KBM-7 (cell line): ENCODE measurements at places on chromosomes 5 and 9.

- DNase-seq: peak; percentile 95
Measured at GRCh38 chr5:131252824-131253171, 11.1 kb upstream of the CDC42SE2 start.

- no peak for DNase-seq
Measured at GRCh38 chr9:38048316-38048969, 20.6 kb downstream of the SHB start.

DNA sequence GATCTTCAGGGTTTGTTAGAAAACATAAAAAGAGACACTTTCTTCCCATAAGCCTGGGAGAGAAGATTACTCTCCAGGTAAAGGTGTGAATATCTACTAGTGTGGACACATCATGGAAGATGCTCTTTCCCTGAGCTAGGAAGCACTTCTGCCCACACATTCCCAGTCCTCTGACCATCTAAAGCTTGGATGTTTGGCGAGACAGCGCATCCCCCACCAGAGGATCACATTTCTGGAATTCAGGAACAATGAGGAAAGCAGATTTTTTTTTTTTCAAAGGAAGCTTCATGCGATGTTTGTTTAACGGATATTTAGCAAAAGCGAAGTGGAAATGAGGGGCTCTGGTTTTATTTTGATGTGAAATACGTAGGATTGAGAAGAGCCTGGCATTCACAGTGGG lies 6.2 kb downstream of the SVEP1 start:
- no peak for DNase-seq

DNA sequence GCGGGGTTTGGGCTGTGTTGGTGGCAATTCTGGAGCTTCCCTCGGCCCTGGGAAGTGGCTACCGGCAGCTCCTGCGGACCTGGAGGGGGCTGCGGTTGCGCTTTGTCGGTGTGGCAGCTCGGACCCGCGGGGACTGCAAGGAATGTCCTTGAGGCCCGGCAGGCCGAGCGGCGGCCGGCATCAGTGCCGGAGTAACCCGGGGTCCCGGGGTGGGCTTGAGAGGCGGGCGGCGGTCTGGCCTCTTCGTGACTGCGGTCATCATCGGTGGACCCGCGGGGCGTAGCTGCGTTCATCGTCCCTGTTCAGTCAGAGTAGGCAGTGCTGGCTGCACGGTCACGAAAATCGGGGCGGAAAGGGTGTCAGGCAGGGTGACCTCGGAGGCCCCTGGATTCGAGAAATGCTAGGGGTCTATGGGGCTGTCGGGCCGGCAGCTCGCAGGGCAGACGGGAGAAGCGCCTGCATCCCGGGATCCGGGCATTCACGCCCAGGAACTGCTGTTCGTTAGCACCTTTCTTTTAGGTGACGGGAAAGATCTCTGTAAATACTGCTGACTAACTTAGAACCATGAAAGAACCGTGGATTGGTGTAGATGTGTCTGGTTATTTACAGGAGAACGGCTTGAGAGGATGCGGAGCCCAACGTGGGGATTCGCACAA lies 474 bp downstream of the HMGCR start:
- DNase-seq: peak; percentile 44

- no peak for DNase-seq
Measured at GRCh38 chr9:121305269-121305994, 37.5 kb downstream of the GSN start.

GRCh38 chr9:14221558-14221957 lies 92.4 kb downstream of the NFIB start:
- no peak for DNase-seq

GRCh38 chr9:93043122-93043521 lies 15.4 kb upstream of the SUSD3 start:
- peak; percentile 71 for DNase-seq

- peak; percentile 25 for DNase-seq
Measured at GRCh38 chr5:168528521-168529373, at the start of gene FBLL1. TSS of gene FBLL1 (plus strand) at chr5:168529305. CDS start at chr5:168529505, 200 bp downstream.

DNA sequence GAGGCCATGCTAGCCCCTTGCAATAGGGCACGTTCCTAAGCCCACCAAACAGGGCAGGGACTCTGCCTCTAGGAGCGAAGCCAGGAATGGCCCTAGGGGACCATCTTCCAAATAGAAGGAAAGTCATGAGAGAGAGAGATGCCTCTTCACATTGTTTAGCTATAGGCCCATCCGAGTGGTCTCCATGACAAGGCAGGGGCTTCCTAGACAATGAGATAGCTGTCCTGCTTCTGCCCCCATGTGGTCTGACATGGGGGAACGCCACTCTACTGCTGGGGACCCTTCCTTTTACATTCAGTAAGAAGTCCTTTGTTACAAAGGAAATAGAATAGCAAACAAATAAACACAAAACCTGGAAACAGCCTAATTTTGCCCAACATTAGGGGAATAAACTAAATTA lies 17.9 kb upstream of the KIF4B start:
- peak; percentile 13 for DNase-seq

- DNase-seq: no peak
Measured at GRCh38 chr5:165616490-165617405, 2111.3 kb downstream of the MAT2B start.

- no peak for DNase-seq
Measured at GRCh38 chr9:105725370-105725769, 31.0 kb downstream of the TMEM38B start.

- no peak for DNase-seq
Measured at GRCh38 chr9:79711874-79712273, 140.1 kb downstream of the TLE4 start.

- DNase-seq: peak; percentile 72
Measured at GRCh38 chr5:112923148-112923917, 1.3 kb upstream of the REEP5 start.

GRCh38 chr5:80230269-80230992 lies 25.4 kb downstream of the SERINC5 start:
- DNase-seq: no peak

DNA sequence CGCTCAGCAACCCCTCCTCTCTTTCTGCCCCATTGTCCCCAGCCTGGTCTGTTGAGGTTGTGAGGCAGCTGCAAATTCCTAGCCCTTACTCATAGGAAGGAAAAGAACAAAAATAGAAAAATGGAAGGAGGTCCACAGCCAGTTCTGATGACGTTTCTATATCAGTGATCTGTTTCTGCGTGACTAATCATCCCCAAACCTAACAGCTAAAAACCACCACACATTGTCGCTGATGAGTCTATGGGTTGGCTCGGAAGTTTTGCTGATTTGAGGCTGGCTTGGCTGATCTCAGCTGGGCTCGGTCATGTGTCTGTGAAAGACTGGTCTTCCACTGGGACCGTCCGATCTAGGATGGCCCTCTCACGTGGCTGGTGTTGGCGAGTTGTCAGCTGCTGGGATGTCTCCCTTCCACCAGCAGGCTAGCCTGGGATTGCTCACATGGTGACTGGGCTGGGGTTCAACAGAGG lies 200.6 kb upstream of the ZNF618 start:
- peak; percentile 29 for DNase-seq

GRCh38 chr9:70883963-70884793 lies 237.2 kb downstream of the TRPM3 start:
- DNase-seq: no peak

DNA sequence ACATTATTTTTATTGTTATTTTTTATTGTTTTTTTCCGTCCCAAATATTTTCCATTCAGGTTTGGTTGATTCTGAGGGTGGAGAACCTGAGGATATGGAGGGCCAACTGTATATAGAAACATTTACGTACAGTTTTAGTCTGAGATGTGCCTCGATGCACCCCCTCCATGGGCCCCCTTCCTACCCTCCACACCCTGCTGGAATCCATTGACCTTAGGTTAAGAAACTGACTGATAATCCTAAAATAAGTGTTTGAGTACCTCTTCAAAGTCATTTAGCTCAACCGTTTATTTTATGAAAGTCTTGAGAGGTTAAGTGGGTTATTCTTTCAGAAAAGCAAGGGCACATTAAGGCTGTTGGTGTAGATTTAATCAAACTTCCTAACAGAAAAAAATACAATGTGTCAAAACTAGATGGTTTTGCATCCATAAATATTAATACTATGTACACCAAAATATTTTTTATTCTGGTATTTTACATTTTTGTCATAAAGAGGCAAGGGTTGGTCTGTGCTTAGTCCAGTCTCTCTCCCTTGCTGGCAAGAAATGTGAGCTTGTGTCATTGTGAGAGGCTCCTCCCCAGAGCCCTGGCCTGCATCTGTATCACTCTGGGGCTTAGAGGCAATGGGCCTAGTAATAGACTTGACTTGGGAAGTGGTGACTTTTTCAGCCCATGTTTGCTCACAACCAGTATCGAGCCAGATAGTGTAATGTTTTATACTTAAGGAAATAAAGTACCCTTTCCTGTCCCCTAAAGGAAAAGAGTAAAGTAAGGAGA lies 15.7 kb downstream of the MTRR start:
- DNase-seq: no peak

DNA sequence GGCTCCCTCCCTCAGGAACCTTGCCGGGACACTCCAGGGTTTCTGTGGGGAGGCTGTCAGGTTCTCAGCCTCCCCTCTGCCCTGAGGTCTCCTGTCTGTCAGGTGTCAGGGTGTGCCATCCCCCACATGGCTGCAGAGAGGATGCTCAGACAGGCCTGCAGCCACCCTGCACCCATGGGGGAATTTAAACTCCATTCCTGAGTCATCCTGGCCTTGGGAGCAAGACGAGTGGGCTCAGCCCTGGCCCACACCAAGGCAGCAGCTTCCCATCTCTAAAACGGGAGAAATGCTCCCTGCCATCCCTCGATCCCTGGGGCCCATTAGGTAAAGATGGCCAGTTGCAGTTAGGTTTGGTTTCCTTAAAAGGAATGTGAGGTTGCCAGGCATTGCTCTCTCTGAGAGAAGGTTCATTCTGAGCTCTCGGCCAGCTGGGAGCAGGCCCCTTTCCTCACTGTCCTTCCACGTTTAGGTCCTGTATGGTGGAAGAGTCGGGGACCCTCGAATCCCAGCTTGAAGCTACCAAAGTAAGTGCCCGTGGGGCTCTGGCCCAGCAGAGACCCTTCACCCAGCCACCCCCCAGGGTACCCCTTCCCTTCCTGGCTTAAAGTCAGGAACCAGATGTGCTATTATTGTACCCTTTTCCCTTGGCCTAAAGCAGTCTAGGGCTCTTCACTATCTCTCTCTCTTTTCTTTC lies 26.6 kb downstream of the DYNC2I2 start:
- no peak for DNase-seq

DNA sequence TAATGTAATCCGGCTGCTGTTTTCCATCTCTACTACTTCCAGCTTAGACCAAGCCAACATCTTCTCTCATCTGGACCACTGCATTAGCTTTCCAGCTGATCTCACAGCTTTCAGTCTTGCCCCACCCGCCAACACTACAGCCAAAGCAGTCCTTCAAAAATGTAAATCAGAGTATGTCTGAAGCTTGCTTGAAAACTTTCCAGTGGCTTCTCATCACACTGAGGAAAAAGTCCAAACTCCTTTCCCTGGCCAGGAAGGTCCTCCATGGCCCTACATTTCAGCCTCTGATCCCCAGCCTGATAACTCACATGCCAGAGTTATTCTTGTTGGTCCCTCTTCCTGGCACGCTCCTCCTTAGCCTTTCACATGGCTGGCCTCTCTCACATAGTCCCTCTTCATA lies 38.5 kb downstream of the TTC1 start:
- DNase-seq: no peak
